COR-L47 (cell line): ENCODE measurements at places on chromosomes 4 and X.

- DNase-seq, result no peak
These were observed 36.3 kb downstream of the BCLAF3 start for GRCh38 chrX:19954335-19955096.

GRCh38 chr4:172042714-172043114, 229.5 kb downstream of the GALNTL6 start:
- peak; percentile 95 for DNase-seq

GRCh38 chr4:4948370-4948769, 70.9 kb downstream of the CYTL1 start:
- DNase-seq, result no peak

GRCh38 chr4:109079201-109079600, 223.3 kb downstream of the COL25A1 start:
- no peak for DNase-seq

GRCh38 chr4:107966903-107967302, 22.8 kb upstream of the HADH start:
- no peak for DNase-seq

GRCh38 chr4:139801895-139802294, 136.3 kb downstream of the MGST2 start:
- no peak for DNase-seq

DNA sequence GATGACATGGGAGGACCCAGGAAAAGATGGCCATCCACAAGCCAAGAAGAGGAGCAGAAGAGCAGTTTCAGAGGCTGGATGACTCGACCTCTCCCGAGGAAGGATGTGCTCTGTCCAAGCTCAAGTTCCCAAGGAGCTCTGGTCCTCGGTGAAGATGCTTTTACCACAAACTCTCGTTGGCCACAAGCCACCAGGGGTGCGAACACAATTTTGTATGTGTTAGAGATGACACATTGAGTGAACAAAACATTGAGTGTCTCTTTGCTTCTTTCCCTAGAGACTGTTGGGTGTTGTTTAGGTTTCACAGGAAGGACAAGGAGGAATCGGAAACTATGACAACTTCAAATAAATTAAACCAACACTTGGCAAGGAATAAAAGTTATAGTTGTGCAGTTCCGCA, 26.3 kb downstream of the FGFBP1 start:
- no peak for DNase-seq

DNA sequence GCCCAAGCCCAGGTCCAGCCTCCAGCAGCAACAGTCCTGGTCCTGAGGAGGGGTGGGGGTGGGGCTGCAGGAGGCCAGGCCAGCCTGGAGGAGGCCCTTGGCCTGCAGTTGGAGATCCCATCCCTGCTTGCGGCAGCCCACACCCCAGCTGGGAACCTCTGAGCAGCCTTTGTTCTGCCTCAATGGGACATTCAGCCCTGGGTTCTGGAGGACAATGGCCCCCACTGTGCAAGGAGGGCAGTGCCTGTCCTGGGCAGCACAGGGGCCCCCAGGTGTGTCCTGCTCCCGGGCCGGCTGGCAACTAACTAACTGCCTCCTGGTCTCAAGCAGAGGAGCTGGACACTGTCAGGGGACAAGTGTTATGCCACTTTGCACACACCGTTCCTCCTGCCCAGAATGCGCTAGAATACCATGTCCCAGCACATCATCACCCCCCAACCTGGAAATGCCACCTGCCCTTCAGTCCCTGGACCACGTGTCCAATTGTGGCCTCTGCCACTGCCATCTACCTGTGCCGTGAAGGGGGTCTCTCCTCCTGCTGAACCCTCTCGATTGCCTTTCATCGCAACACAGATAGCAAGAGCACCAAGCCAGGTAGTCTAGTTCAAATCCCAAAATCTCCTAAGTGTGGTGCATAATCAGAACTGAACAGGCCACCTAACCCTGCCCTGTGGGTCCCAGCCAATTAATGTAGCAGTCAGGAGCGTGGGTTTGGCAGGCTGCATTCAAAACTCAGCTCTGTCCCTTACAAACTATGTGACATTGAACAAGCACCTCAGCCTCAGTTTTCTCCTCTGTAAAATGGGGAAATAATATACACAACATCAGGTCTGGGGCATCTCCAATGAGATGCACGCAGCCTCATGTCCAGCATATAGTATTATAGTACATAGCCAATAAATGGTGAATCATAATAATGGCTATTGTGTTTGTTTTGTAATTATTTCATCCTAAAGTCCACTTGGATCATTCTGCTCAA, 8.8 kb downstream of the PPP2R2C start:
- no peak for DNase-seq

- DNase-seq, result no peak
These were observed 108.7 kb upstream of the FUNDC1 start for GRCh38 chrX:44651358-44651757.

DNA sequence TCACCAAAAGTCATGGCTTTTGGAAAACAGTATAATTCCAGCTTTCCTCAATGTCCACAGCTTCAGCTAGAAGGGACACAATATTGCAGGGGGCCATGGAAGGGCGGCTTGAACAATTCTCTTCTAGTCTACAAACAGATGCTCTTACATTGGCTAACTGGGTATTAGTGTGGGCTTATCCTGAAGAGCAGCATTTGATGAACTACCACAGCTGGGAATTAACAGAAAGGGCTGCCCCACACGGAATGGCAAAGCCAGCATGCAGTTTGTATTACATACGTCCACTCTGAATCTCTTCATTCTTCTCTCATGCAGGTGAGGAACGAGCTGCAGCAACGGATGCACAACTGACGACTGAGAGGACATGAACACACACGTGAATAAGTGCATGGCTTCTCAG, 13.0 kb upstream of the PDCL2 start:
- DNase-seq, result no peak

- DNase-seq, result no peak
These were observed 74.6 kb upstream of the C1QTNF7 start for GRCh38 chr4:15353207-15353606.

GRCh38 chrX:11445540-11445939, 152.3 kb downstream of the AMELX start:
- DNase-seq, result no peak

GRCh38 chr4:53671757-53672156, 80.5 kb upstream of the LNX1 start:
- peak; percentile 22 for DNase-seq

- DNase-seq, result no peak
These were observed 168.8 kb upstream of the RBPJ start for GRCh38 chr4:26152056-26152455.

GRCh38 chr4:183165376-183165775, 66.3 kb downstream of the WWC2 start:
- DNase-seq, result no peak

DNA sequence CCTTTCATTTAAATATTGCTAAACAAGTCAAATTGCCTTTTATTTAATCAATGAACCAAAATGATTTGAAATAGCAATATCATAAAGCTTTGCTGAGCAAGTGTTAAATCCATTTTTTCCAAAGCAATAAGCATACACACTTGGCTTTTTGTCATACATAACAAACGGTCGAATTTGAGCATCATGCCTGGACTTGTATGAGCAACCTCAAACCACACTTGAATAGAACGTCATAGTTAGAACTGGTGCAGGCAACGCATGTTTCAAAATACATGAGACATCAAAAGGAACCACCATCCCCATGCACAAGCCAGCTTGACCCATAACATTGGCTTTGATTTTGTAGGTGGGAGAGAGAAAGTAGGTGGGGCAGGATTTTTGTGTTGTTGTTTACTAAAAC, 812.3 kb upstream of the FRG1 start:
- DNase-seq, result no peak

- no peak for DNase-seq
These were observed 30.5 kb upstream of the LIMCH1 start for GRCh38 chr4:41507291-41507947.

DNA sequence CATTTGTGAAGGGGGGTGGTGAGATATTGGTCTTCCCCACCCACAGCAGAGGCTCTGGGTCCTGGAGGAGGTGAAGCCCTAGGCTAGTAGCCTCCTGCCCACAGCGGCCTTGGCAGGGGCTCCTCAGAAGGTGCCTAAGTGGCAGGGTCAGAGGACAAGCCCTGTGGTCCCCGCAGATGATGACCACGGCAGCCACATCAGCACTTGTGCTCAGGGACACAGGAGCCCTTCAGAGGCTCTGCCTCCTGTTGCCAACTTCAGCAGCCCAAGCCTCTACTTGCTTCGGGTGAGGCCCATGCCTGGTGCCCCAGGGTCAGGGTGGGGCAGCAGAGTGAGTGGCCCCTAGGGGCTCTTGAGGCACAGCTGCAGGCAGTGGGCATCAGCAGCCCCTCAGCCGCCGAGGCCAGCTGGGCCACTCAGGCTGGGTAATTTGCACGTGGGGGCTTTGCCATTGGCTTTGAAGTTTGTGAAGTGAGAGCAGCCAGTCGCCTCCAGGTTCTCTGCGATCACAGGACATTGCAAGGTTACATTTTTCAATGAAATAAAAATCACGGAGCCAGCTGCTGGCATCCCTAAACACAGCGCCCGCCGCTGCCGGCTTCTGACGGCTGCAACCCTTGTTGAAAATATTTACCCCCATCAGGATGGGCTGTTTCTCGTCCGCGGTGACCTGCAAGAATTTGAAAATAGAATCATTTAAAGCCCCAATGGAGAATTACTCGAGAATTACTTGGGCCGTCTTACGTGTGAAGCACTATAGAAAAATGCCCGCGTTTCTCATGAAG, 108.5 kb downstream of the HMX1 start:
- no peak for DNase-seq

DNA sequence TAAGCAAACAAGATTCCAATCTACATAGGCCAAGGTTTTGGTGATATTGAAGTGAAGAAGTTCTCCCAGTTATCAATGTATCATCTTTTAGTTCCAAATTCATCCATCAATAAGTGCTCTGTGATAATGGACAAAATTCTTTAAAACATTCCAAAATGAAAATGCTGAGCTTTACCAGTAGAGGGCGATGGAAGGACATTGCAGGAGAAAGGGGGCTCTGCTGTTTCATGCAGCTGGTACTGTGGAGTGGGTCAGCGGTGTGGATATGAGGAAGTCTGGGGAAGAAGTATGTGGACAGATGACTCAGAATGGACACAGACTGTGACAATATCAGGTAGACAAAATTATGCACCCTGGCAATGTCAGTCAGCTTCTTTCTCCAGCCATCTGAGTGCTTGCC, 46.6 kb upstream of the HS6ST2 start:
- DNase-seq, result no peak

DNA sequence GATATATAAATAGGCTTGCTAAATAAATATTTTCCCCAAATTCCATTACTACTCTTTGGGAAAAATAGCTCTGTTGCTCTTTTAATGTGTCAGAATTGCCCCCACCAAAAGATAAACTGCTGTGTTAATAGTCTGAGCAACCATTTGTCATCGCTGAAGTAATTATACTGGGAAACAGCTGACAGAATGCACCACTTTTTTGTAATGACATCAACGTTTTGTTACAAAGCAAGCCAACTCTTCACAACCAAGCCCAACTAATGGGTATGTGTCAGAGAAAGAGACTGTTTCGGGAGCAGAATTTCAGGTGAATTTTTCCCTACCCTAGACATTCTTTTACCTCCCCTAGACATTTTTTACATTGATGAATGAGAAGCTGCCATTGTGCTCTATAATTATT, 405.0 kb upstream of the MAGEB18 start:
- DNase-seq, result no peak

DNA sequence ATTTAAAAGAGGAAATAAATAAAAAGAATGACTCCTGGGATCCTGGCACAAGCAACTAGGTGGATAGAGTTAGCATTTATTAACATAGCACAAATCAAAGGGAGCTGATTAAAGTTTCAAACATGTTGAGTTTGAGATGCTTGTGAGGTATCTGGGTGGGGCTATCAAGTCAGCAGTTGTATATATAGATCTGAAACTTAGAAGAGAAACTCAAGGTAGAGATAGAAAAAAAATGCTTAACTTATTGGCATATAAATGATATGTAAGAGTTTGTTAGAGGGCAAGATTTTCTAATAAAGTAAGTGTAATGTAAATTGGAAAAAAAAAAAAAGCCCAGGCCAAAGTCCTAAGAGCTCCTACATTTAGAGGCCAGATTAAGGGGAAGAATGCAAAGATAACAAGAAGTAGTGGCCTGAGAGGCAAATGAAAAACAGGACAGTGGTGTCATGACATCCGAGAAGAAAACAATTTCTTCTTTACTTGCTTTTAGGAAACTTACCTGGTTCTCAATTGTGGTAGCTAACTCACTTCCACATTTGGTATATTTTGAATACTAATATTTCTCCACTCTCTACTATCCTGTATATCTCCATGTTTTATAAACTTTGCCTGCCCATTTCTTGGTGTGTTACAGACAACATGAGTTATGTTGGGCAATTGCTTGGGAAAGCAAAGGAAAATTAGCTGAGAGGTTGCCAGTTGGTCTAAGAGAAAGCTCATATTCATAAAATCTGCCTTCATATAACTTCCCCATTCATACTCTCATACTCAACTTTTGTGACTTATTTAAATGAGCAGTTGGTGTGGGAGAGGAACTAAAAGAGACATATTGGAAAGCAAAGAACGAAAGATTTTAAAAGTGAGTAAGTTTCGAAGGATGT, 169.2 kb downstream of the PARM1 start:
- no peak for DNase-seq

DNA sequence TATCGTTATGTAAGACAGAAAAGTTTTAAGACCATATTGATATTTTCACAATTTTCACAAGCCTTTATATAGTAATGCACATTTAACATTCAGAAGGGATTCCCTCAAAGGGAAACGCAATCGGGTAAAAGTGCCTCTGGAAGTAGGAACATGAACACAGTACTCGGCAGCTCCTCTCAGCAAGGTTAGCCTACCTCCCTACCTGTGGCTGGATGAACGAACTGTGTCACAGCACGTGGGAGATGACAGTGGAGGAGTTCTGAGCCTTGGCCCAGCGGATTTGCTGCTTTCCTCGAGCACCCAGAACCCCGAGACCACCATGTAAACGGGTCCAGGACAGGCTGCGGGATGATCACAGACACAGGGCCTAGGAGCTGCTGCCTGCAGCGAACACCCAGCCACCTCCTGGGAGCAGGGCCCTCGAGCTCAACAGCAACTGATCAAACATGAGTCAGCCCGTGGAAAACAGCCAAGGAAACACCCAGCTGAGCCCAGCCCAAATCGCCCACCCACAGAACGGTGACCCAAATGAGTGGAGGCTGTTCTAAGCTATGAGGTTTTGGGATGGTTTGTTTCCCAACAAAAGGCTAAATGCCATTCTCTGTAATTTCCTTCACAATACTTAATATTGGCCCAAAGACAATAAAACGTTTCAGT, 30.4 kb downstream of the FAT1 start:
- DNase-seq, result no peak

GRCh38 chr4:30825008-30825770, 105.0 kb downstream of the PCDH7 start:
- no peak for DNase-seq

- no peak for DNase-seq
These were observed 161.1 kb upstream of the NAP1L5 start for GRCh38 chr4:88858752-88859151.
